ENCODE measurements at places on chromosomes 2 and 18. TPM values are rescaled to one million over a fixed set of nuclear protein-coding genes. Genes with fewer than 3 reads are reported as not detected.

The C2orf80 gene
- not detected for total RNA-seq

The ETAA1 gene
- 9.6 TPM for total RNA-seq

The FN1 gene
- 11.1 TPM for total RNA-seq

The FAM124B gene
- total RNA-seq: not detected

The EIPR1 gene
- 36.9 TPM for total RNA-seq

The HOXD9 gene
- total RNA-seq: not detected

DNA sequence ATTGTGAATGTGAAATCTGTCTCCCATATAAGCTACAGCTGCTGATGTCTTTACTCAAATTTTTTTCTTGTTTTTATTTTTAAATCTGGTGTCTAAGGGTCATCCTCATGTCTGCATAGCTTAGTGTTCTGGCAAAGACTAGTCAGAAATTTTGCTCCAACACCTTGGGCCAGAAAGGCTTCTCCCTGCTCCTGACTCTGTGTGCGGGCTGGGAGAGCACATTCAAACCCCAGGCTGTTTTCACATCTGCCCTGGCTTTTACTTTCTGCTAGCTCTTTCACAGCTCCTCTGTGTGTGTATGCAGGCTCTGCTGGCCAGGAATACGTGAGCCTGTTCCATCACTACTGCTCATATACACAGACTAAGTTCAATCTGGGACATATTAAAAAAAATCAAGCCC is 102.9 kb upstream of the RIOK3 start:
- DNase-seq: no peak
- H3K27ac ChIP-seq: no peak overlapping the region
- H3K4me3 ChIP-seq: no peak overlapping the region
- H3K4me1 ChIP-seq: no peaks in the 10 kb centered on the region
- H3K36me3 ChIP-seq: 0 out of 2 replicates have a peak, but pooled peaks cover 3% of the 10 kb centered on the region

DNA sequence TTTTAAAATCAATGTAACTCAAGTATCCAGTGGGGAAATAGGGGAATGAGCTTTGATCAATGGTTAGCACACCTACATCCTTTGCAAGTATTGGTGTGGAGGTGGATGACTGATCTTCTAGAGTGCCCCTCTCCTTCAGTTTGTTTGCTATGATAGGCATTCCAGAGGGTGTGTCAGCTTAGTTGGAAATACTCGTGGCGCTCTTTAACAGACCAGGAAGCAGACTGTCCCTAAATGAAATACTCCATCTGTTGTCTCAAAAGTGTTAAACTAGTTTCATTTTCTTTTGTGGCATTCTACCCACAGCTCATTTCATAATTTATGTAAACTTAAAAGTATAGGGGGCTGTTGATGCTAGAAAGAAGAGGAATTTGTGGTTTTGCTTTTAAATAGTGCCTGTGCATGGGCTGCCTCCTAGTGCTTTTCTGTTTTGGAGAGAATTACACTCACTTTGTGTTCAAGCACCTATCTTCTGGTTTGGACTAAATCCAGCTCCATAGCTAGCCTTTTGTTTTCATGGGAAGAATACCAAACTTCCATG is 66.2 kb downstream of the STAT1 start:
- peak overlapping the region; percentile 59 for H3K27ac ChIP-seq
- H3K4me1 ChIP-seq: peaks cover 33% of the 10 kb centered on the region
- H3K36me3 ChIP-seq: no peaks in the 10 kb centered on the region
- H3K4me3 ChIP-seq: peak overlapping the region; percentile 43

DNA sequence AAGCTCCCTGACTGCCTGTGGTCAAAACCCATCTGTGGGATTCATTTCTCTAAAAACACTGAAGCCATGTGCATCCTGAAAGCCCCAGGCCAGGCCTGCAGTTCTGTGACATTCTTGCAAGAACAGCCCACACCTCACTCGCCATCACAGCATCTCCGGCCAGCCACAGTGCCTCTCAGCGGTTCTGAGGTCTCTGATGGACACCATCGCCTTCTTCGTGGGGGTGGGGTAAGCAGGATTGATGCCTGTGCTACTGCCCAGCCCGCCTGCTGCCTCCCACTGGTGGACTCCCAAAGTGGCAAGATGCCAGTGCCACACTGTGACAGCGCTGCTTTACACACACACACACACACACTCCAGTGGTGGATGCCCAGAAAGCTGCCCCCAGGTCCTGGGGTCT is 5.2 kb upstream of the PRLH start:
- no peak for DNase-seq
- H3K36me3 ChIP-seq: 0 out of 2 replicates have a peak, but pooled peaks cover 2% of the 10 kb centered on the region
- H3K27me3 ChIP-seq: no peaks in the 10 kb centered on the region

DNA sequence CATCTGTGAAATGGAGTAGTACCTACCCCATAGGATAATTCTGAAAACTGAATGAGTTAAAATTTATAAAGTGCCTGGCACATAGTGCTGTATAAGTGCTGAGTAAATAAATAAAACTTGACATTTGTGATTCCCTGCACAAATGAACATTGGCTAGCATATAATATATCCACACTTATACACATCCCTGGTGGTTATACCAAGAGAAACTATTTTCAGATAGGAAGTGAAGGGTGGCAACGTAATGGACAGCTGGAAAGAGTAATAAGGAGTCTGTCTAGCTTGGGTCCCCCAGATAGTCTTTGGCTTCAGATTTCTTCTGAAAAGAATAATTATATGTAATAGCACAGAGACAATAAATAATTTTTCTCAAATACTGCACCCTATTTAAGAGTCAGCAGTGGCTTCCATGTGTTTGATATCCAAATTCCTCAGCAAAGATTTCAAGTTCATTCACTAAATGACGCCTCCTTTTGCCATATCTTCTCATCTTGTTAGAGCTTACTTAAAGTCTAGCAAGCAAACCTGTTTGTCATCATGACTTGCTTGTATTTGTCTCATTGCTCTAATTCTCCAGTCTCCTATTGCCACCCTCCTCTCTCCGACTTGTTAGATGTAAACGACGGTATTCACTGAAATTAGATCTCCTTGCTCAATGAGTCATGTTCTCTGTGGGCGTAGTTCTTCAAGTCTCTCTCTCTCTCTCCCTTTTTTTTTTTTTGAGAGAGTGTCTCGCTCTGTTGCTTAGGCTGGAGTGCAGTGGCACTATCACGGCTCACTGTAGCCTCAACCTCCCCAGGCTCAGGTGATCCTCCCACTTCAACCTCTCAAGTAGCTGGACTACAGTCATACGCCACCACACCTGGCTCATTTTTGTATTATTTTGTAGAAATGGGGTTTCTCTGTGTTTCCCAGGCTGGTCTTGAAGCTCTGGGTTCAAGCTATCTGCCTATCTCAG is 8.7 kb upstream of the ADGRF3 start:
- H3K4me3 ChIP-seq: peak overlapping the region; percentile 29
- peaks cover 31% of the 10 kb centered on the region for H3K4me1 ChIP-seq
- H3K27me3 ChIP-seq: no peaks in the 10 kb centered on the region
- H3K36me3 ChIP-seq: no peaks in the 10 kb centered on the region

GRCh38 chr2:28896906-28897305 is 2.4 kb downstream of the WDR43 start:
- H3K36me3 ChIP-seq: no peaks in the 10 kb centered on the region
- peak overlapping the region; percentile 98 for H3K4me3 ChIP-seq
- DNase-seq: no peak
- H3K27ac ChIP-seq: no peak overlapping the region
- H3K4me1 ChIP-seq: peaks cover 15% of the 10 kb centered on the region
- H3K27me3 ChIP-seq: no peaks in the 10 kb centered on the region

- H3K27ac ChIP-seq: no peak overlapping the region
- DNase-seq: no peak
- H3K27me3 ChIP-seq: peaks cover 52% of the 10 kb centered on the region
- no peaks in the 10 kb centered on the region for H3K36me3 ChIP-seq
These were observed 443.0 kb upstream of the TNP1 start for GRCh38 chr2:217302856-217303255.

- H3K27ac ChIP-seq: no peak overlapping the region
- no peaks in the 10 kb centered on the region for H3K36me3 ChIP-seq
- H3K27me3 ChIP-seq: 0 out of 2 replicates have a peak, but pooled peaks cover 7% of the 10 kb centered on the region
- H3K4me3 ChIP-seq: no peak overlapping the region
These were observed 36.6 kb upstream of the CETN1 start for GRCh38 chr18:543447-544078.

Measured in HCT116 (cell line).